ENCODE measurements at places on chromosomes 2 and 18.
A peak's percentile ranks its signal among the peaks of the same experiment; 100 is the strongest.

GRCh38 chr2:105611811-105612424 lies 132.8 kb upstream of the NCK2 start:
- no peak for DNase-seq

- no peak for DNase-seq
These were observed 130.7 kb upstream of the SERTAD2 start for GRCh38 chr2:64784168-64785061.

DNA sequence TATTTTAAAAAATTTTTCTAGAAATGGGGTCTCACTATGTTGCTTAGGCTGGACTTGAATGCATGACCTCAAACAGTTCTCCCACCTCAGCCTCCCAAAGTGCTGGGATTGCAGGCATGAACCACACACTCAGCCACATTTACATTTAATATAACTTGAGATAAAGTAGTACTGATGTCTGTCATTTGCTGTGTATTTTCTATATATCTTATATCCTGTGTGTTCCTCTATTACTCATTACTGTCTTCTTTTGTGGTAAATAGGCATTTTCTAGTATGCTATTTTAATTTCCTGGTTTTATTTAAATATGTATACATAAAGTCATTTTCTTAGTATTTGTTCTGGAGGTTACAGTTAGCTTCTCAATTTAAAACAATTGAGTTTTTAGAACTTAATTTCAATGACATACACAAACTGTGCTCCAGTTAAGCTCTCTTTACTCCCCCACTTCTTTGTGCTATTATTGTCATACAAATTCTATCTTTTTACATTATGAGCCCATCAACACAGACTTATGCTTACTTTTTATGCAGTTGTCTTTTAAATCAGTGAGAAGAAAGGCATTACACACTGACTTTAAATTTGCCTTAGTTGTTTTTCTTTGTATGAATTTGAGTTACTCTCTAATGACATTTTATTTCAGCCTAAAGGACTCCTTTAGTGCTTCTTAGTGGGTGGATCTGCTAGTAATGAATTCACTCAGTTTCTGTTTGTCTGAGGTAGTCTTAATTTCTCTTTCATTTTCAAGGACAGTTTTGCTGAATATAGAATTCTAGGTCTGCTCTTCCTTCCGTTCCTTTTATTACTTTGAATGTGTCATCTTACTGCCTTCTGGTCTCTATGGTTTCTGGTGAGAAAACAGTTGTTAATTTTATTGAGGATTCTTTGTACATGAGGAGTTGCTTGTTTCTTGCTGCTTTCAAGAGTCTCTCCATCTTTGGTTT lies 6.2 kb upstream of the INPP4A start:
- DNase-seq, result no peak

DNA sequence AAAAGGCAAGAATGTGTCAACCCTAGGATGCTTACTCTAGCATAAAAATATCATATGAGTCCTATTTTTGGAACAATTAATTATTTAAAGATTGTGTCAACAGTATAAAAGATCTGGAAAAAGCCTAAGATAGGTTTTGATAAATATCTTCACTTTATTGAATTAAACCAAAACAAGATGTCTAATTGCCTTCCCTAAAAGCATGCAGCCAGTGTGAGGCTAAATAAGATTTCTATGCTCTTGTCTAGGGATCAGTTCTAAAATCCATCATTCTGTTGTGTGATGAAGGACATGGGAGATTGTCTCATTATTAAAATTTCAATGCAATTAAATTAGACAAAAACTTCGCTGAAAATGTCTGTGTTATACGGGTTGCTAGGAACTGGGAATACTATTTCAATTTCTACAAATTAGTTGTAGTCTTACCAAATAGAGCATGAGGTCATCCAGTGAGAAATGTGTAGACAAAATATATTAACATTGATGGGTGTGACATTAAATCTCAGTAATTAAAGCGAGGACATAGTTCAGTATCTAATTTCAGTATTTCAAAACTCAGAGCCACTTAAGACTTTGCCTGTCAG lies 535.6 kb upstream of the FSIP2 start:
- DNase-seq, result no peak

DNA sequence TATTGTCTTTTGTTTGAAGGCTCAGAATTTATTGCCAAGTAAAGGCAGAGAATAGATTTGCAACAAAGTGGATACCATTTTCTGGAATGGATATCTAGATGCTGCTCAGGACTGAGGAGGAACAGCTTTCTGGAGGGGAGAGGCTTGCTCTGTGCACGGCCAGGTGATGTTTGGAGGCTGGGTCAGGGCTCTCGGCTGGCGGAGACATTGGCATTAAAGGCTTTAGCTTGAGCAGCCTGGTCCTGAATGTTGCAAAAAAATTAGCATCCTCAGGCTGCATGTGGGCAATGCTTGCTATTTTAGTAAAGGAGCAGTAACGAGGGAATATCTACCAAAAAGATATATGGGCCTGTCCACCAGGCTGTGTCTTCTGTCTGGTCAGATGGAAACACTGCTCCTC lies 20.4 kb downstream of the RNF144A start:
- DNase-seq, result no peak

- no peak for DNase-seq
These were observed 47.6 kb downstream of the TEX44 start for GRCh38 chr2:231640241-231640640.

- DNase-seq, result no peak
These were observed 9.4 kb upstream of the PRLH start for GRCh38 chr2:237556773-237557632.

- peak; percentile 68 for DNase-seq
These were observed 88.5 kb upstream of the GLS start for GRCh38 chr2:190791976-190792575.

GRCh38 chr2:68588589-68588988 lies 54.8 kb upstream of the PROKR1 start:
- no peak for DNase-seq

GRCh38 chr2:68318914-68319397 lies 793 bp downstream of the CNRIP1 start:
- DNase-seq, result no peak

GRCh38 chr2:20291106-20291564 lies 59.5 kb downstream of the PUM2 start:
- DNase-seq, result peak; percentile 74

GRCh38 chr2:196263181-196263747 lies 91.9 kb upstream of the STK17B start:
- DNase-seq, result no peak

DNA sequence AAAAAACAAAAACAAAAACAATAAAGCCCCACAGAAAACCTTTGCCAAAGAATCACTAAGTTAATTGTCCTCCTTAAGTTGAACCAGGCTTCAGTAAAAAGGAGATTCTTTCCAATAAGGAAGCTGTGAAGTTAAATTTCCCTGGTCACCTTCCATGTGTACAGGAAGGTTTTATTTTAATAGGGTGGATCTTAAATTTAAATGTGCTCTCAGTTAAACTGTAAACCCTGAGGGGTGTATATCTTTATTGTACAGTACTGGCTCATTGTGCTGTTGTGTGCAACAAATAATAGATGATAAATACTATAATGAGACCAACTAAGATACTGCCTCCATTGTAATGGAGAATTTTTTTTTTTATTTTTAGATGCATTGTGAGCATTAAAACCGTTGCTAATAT lies 97.1 kb downstream of the NYAP2 start:
- DNase-seq, result no peak

DNA sequence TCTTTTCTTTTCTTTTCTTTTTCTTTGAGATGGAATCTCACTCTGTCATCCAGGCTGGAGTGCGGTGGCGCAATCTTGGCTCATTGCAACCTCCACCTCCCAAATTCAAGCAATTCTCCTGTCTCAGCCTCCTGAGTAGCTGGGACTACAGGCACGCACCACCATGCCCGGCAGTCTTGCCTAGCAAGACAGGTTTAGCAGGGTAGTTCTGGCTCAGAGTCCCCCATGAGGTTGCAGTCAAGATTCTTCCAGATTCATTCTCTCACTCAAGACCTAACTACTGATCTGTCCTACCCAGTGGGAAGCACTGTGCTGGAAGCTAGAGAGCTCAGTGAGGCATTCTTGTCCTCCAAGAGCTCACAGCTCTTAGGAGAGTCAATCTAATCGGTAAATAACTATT lies 17.6 kb upstream of the ZAP70 start:
- DNase-seq, result no peak

- no peak for DNase-seq
These were observed 140.8 kb downstream of the SH3BP4 start for GRCh38 chr2:235092433-235093223.

DNA sequence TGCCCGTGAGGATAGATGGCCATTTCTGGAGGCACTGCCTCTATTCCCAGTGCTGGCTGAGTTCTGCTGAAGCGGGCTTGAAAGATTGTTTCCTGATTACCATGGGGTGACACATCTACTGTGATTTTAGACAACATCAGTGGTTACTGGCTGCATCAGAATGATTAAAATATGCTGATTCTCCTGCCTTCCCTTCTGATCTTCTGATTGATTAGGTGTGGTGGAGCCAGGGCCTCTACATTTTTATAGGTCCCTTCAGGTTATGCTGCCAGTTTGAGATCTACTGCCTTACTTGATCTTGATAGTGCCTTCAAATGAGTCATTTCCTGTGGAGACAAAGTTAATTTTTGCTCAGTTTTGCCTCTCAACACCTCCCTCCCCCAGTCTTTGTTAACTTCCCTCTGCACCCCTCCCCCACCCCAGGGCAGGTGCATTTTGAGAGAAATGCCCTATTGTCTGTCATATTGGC lies 31.6 kb upstream of the SNORC start:
- peak; percentile 3 for DNase-seq

DNA sequence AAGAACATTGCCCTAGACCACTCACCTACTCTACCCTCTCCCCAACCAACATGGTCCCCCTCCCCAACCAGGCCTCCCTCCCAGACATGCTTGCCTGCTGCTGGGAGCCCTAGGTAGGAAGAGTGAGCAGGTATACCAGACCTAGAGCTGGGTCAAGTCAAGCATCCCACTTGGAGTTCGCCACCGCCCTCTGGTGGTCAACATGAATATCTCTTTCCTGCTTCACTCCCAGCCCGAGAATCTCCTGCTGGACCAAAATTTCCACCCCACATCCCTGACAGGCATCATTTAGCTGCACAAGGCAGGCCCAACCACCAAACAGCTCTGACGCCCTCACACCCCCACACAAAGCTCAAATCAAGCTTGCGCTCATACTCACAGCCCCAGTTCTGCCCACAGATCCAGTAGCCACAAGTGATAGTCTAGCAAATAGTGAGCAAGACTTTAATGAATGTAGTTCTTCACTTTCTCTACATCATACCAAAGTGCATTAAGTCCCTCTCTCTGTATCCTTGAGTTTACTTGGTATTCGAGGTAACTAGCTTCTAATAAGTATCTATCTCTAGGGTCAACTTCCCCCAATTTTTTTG lies 116.0 kb downstream of the TNS1 start:
- peak; percentile 53 for DNase-seq

DNA sequence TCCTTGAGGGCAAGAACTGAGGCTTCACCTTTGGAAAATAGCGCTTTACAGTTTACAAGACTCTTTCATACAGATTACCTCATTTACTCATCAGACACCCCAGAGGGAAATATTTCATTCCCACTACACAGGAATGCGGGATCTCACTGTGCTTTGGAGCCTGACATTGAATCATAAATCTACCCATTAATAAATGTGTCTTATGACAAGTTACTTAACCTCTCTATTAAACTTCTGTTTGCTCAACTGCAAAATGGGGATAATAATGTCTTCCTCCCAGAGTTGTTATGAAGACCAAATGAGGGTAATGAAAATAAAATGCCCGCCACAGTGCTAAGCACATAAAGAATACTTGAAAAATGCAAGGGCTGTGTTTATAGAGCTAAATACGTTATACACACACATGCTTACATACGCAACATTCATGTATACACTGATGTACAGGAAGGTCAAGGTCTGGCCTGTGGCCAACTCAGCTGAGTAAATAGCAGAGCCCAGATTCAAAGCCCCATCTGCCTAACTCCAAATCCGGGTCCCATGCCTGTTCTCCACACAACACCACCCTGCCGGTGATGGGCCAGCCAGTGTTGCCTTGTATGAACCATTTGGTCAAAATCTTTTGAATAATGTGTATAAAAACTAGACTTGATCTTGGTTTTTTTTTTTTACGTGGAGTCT lies 77.8 kb upstream of the STPG4 start:
- DNase-seq, result no peak

- no peak for DNase-seq
These were observed 8.9 kb upstream of the GALNT1 start for GRCh38 chr18:35572644-35573043.

GRCh38 chr2:169065864-169066517 lies 3.4 kb upstream of the DHRS9 start:
- no peak for DNase-seq

- no peak for DNase-seq
These were observed 88.8 kb downstream of the ZCCHC2 start for GRCh38 chr18:62611453-62612288.

DNA sequence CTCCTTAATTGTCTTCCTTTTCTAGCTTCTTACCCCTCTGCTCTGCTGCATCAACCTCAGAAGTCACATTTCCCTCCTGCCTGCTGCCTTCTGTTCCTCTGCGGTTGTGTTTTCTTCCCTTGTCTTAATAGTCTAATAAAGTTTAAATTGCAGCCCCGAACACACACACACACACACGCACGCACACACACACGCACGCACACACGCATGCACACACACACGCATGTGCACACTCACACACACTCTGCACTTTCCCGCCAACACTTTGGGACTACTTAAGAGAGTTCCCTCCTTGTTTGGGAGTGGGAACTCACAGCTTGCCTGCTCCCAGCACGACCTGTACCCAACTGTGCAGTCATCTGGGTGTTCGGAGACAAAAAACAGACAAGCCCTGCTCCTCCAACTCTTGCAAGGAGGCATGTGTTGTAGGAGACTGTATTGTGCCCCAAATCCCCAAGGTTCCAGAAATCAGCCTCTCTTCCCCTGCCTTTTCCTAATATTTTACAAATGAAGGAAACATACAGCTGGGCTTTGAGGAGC lies 99.1 kb downstream of the SETBP1 start:
- DNase-seq, result no peak

GRCh38 chr2:222903234-222904220 lies 42.7 kb downstream of the ACSL3 start:
- DNase-seq, result peak; percentile 20

DNA sequence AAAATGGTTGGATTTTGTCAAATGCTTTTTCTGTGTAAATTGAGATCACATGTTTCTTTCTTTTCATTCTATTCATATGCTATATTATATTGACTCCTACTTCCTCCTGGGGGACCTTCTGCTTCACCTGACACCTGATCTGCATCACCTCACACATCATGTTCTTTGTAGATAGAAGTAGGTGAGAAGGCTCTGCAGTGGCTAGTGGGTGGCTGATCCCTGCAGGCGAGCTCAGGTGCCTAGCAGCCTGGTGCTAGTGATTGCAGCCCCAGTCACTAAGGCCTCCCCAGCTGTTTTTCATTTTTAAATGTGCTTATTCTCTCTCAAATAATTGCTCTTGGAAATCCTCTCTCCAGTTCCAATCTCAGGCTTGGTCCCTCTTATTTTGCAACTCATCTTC lies 33.6 kb downstream of the MC4R start:
- DNase-seq, result no peak

DNA sequence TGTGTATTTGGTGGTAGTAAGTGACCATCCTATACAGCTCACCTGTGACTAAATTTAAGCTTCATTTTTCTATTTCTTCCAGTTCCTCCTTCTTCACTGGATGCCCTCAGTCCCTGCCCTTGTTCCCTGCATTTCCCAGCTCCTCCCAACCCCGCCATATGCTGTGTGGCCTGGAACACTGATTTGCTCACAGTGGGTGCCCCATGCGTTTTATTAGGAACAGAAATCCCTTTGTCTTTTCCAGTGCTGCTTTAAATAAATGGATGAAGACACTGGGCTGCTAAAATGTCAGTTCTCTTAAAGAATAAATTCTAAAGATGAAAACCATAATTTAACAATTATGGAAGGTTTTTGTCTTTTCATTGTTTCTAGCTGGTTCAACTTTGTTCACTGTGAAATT lies 477.3 kb downstream of the DCDC2C start:
- DNase-seq, result no peak

Data from NCI-H1417 (cell line).